Activated T-cell treated with anti-CD3 and anti-CD28 coated beads, Interleukin-2, amount 50 U/mL, for 72 hours (primary cell): ENCODE measurements at places on chromosomes 1 and 21. TPM values are rescaled to one million over a fixed set of nuclear protein-coding genes. Genes with fewer than 3 reads are reported as not detected.

GRCh38 chr1:214552174-214552608, 789 bp upstream of the PTPN14 start:
- no peak for DNase-seq

The PSMD4 gene
- total RNA-seq: 205 TPM

DNA sequence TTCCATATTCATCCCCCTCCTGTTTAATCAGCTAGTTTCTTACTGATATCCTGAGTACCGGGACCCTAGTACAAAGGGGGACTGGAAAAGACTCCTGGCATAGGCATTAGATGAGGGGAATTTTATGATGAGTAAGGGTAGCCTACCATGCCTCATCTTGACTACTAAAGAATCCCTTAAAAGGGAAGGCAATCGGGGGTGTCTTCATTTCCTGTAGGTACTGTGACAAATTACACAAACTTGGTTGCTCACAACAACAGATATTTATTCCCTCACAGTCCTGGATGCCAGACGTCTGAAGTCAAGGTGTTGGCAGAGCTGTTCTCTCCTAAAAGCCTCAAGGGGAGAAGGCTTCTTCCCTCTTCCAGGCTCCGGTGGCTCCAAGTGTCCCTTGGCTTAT, 28.9 kb upstream of the RUNX1 start:
- DNase-seq: no peak

The BCAN gene
- total RNA-seq: not detected

GRCh38 chr1:109186733-109187086, 27.0 kb upstream of the SARS1 start:
- no peak for DNase-seq

The KIF14 gene
- 20.1 TPM for total RNA-seq

GRCh38 chr1:226029093-226029496, 30.0 kb upstream of the SDE2 start:
- no peak for DNase-seq

GRCh38 chr1:231093156-231093922, 53.3 kb upstream of the FAM89A start:
- DNase-seq: no peak

The C1orf226 gene
- total RNA-seq: 0.26 TPM

DNA sequence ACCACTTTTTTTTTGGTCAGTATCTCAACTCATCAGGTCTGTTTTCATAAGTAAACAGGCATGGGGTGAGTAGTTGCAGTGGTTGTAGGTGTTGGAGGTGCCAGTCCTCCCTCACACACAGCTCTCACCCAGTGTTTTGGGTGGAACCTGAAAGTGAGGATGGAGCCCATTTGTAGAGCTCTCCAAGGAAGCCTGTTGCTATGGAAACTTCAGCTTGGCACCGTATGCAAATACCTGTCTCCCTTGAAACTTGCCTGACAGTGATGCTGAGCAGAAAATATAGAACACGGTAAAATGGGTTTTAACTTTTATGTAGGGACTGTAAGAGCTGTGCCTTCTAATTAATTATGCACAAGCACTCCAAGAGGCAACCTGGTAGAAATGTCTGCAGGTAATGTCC, 214.1 kb downstream of the AJAP1 start:
- DNase-seq: no peak

DNA sequence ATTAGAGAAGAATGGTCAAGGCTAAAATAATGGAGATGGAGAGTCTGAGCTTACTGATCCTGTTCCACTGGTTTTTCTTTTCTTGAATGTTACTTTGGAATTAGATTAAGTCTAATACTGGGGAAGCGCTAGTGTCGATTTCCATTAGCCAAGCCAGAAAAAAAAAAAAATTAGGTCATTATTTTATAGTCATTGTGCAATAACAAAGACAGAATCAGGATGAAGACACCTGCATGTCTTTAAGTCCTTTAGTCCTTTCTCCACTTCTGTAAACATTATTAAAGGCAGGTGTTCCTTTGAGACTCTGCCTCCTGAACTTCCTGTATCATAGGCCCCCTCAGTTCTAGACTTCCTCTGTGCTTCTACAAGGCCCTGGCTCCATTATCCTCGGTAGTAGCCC, 42.8 kb downstream of the MYSM1 start:
- DNase-seq: no peak

The FALEC gene
- 0.79 TPM for total RNA-seq

- no peak for DNase-seq
Measured at GRCh38 chr1:240190881-240191401, 99.3 kb downstream of the FMN2 start.

The TCHHL1 gene
- not detected for total RNA-seq

GRCh38 chr1:86741947-86742572, 37.7 kb downstream of the SH3GLB1 start:
- peak; percentile 10 for DNase-seq

DNA sequence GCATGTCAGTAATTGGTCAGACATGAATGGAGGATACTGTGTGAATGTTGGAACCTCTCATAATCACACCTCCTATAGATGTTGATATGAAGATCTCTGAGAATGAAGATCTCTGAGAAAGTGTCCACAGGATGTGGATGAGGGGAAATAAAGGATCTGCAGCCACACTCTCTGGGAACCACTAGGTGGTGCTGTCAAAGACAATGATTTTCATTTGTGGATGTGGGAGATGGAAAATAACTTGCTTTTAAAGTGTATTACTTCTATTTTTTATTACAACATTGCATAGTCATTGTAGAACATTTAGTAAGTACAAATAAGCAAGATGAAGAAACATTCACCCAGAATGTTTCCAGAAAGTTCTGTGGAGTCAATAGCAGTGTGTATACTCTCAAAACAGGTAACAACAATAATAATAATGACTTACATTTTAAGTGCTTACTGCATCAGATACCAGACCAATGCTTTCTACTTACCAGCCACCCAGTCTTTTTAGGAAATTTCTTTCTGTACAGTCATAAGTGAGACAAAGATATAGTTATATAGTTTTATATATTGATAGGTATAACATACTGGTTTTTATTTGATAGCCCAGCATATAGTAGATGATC, 128.2 kb downstream of the ATG4C start:
- DNase-seq: no peak

- no peak for DNase-seq
Measured at GRCh38 chr1:6269720-6270400, 9.0 kb upstream of the GPR153 start.

DNA sequence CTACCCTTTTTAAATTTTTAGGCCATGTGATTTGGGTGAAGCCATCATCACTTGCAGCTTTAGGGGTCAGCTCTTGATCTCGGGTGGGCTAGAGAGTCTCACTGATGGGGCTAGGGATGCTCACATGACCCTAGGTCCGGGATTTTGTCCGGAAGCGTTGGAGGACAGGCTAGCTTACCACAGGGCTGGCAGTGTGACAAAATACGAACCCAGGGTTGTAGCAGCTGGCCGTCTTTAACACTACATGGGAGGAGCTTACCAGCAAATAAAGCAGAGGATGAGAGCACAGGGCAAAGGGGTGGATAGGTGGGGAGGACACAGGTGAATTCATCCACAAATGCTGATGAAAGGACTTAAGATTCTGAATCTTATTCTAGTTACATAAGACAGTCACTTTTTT, 21.9 kb downstream of the GPR161 start:
- DNase-seq: no peak

- peak; percentile 27 for DNase-seq
Measured at GRCh38 chr1:235650341-235651169, 971 bp upstream of the GNG4 start.

The CASQ2 gene
- not detected for total RNA-seq

DNA sequence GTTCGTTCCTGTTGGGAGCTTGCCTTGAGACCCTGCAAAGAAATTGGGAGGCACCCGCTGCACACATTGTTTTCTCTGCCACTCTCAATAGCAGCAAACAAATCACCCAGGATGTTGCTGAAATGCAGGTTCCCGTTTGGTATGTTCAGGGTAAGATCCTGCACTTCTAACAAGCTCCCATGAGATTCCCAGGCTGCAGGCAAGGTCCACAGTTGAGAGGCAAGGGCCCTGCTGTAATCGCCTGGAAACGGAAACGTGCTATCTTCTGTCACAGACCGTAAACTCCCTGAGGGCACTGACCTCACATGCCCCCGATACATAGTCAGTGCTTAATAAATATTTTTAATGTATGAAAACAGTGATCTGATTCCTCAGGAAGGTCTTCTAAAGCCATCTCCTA, 37.8 kb downstream of the XCL1 start:
- DNase-seq: no peak

DNA sequence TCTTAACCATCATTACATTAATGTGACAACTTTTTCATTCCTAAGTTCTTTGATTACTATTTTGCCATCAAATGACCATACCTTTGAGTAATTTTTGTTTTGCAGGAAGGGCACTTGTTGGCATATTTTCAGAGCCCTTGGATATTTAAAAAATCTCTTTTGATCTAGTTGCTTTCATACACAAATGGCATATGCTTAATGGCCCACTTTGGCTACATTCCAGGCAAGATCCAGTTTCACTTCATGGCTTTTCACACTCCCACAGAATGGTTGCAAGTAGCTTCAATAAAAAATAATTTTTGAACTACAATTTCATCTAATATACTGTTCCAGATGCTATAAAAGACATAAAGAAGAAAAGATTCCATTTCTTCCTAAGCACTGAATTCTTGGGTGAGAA, 18.1 kb downstream of the ADAM30 start:
- no peak for DNase-seq

- no peak for DNase-seq
Measured at GRCh38 chr1:98098473-98098872, 177.6 kb upstream of the DPYD start.

The PLPP3 gene
- not detected for total RNA-seq

GRCh38 chr1:152343006-152343405, 16.8 kb downstream of the FLG2 start:
- no peak for DNase-seq

The COL9A2 gene
- 27.4 TPM for total RNA-seq

The ALX3 gene
- not detected for total RNA-seq

- no peak for DNase-seq
Measured at GRCh38 chr1:156546267-156546666, 26.1 kb downstream of the IQGAP3 start.

- DNase-seq: no peak
Measured at GRCh38 chr21:34915364-34915841, 133.7 kb downstream of the RUNX1 start.

The CD1C gene
- total RNA-seq: 0.16 TPM

DNA sequence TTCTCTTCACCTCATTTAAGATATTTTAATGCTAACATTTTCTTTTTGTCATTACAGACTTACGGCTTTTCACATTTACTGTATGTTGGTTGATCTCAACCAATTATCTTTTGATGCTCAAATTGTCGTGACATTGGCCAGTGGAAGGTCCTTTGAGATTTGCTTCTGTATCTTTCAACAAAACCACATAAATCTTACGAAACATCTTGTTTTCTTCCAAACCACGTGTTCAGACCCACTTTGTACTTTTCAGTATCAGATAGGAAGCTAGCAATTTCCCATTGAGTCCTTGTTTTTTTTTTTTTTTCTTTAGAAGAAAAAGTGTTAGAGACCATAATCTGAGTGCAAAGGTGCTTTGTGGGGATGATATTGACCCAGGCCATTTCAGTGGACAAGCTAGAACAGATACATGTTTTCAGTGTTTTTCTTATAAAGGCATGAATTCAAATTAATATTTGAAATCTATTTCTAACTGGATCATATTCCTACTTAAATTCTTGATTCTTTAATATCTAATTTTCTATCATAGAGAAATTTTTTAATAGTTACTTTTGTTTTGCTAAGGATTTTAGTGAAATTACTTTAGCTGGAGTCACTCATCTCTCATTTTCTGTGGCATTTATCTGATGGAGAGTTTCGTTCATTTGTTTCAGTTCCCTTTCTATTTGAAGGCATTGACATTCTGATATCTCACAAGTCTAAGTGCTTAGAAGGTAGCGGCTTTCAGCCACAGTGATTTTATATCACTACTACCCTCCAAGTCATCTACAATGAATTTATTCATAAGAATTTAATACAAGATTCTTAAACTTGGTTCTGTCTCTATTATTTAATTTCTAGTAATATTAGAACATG, 26.7 kb downstream of the ATG4C start:
- no peak for DNase-seq

DNA sequence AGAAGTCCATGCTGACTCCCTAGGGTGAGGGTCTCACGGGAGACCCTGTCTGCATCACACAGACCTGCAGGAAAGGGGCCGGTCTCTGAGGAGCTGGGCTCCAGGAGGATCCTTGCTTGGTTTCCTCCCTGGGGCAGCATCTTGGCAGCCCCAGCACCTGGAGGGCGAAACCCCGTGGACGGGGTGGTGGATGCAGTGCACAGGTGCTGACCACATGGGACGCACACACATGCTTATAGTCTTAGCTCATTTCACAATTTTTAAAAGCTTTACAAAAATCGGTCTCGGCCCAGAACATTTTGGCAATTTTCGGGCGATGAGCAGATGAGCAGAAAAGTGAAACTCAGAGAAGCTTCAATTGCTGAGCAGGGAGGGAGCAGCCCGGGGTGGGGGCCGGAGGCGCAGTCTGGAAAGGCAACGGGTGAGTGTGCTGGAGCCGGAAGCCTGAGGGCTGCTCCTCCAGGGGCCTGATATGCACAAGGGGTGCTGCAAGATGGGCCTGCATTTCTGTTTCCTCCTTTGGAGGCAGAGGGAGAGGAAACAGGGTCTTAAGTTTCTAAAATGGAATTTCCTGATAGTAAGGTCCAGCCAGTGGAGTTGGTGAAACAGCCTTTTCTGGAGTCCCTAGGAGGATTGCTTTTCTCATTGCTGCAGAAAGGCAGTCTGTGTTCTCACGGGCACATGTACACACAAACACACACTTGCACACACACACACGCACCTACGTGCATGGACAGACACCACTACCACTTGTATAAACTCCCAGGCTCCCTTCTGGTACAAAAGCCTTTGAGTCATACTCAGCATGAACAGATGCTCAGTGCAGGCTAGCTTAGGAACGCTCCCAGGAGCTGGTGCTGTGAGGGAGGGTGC, 60.6 kb downstream of the SCCPDH start:
- no peak for DNase-seq

The CCDC30 gene
- 3.0 TPM for total RNA-seq

DNA sequence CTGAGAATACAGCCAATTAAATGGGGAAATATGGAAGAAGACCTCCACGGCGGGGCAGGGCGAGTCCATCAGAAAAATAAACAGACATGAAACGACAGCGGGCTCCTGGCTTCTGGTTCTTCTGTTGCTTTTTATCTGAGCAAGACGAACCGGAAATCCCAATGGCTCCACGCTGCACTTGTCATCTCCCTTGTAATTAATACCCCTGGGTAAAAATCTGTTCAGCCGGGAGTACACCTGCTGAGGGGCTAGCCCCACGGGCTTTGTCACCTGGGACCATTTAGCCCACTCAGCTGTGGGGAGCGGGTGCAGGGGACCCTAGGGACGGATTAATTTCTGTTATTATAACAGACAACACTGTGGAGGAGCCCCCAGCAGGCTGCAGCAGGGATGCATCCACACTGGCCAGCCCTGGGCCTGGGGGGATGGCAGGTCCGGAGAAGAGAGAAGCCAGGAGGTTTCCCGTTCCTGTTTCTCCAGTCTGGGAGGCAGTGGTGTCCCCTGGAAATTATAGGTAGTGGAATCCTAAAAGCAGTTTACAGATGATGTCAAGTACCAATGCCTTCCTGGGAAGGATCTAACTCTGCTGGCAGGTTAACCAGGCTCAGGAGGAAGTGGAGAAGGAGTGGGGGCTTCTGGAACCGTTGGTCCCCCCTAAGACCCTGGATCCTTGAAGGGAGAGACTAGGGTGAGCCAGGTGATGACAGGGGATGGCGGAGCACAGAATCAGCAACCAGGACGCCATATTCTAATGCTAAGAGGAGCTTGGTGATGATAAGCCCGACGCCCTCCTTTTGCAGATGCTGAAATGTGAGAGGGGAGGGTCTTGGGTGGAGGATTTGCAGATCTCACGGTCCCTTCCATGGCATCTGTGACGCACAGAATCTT, 566.1 kb downstream of the PTPRU start:
- DNase-seq: no peak

GRCh38 chr1:30381671-30382365, 341.6 kb downstream of the MATN1 start:
- DNase-seq: no peak
